ENCODE measurements at places on chromosomes 7 and 10. TPM values are rescaled to one million over a fixed set of nuclear protein-coding genes. Genes with fewer than 3 reads are reported as not detected.

FAM131B gene
- 0.54 TPM for total RNA-seq

POT1 gene
- 14.1 TPM for total RNA-seq

POLR2J2 gene
- total RNA-seq = not detected

SPOCK2 gene
- total RNA-seq = 1.2 TPM

OPTN gene
- total RNA-seq = 95.8 TPM

ELFN1 gene
- total RNA-seq = 0.84 TPM
